Activated CD8-positive, alpha-beta memory T cell treated with anti-CD3 and anti-CD28 coated beads for 1 hour (primary cell): ENCODE measurements at places on chromosomes 7 and 10.

GRCh38 chr7:78437118-78437517 lies 638.5 kb downstream of the PHTF2 start:
- no peak for DNase-seq

DNA sequence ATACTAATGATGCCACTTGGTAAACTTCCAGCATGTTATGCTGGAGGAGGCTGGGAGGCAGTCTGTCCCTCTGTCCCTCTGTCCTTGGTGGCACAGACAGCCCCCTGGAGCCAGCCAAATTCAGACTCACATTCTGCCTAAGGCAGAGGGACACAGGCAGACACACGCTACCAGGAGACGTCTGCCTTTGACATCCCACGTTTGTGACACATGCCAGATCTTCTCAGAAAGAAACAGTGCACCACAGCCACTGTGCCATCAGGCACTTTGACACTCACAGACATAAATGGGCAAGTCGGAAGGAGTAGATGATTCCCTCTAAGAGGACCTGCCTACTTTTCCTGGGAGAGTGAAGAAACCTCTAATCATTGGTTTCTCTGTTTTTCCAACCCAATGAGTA lies 467.0 kb downstream of the DPP6 start:
- no peak for DNase-seq

- DNase-seq: no peak
These were observed 353.2 kb downstream of the AUTS2 start for GRCh38 chr7:69951458-69951857.

GRCh38 chr7:4260867-4261600 lies 421.1 kb upstream of the FOXK1 start:
- no peak for DNase-seq

DNA sequence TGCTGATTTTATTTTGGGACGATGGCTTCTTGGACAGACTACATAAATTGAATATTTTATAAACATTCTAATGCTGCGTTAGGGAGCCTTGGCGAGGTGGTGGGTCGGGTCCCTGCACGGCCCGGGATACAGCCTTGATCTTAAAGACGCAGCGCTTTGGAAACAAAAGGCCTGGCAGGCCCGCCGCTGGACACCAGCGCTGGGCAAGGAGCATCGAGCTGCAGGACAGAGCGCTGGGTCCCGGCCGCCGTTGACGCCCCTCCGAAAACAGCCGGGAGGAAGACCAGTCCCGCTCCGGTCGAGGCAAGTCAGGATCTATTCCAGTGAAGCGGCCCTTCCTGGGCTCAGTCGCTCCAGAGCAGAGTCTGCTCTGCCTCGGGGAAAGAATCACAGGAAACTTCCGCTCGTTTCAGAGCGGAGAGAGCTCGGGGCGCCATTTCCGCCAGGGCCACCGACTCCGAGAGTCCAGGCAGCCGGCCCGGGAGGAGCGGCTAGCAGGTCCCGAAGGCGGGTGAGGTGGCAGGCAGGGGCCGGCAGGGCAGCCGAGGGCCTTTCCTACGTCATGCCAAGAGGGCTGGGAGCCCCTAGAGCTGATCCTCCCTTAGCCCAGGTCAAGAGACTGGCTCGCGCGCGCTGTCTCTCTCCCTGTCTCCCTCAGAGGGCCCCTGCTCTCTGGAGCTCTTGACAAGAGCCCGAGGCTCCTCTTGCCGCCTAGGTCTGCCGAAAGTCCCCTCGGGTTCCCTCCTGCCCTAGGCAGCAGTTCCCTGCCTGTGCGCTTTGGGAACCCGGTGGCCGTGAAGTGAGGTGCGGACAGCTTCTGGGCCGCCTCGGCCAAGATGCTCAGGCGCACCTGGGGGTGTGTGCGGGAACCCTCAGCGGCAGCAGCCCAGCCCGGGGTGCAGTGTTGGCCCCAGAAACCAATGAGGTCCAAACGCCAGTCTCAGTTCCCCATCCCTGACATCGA lies 1.4 kb upstream of the DRGX start:
- no peak for DNase-seq

DNA sequence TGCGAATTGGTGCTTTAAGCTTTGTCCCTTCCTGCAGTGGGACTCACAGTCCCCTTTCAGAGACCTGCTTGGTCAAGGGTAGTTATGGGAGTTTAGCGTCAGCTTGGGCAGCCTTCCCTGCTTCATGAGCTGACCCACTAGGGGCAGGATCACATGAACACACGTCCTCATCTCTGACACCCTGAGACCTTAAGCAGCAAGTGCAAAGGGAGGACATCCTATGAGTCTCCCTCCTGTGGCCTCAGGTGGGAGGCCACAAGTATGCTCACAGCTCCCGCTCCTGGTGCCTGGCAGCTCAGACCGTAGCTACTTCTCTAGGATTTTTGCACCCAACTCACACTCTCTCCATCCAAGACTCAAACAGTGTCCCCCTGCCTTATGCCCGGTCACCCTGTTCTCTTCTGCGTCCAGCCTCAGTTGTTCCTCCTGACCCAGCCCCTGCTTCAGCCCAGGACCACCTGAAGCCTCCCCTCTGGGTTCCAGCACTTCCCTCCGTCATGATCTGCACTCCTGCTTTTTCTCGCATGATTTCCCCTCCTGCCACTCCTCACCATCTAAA lies 136.6 kb upstream of the FAM20C start:
- DNase-seq: no peak

GRCh38 chr10:64090865-64091264 lies 569.7 kb downstream of the REEP3 start:
- no peak for DNase-seq

- no peak for DNase-seq
These were observed 61.8 kb downstream of the NEBL start for GRCh38 chr10:20835335-20835734.

- no peak for DNase-seq
These were observed 65.1 kb downstream of the GNA12 start for GRCh38 chr7:2779051-2779450.

- DNase-seq: no peak
These were observed 161.3 kb downstream of the KLF6 start for GRCh38 chr10:3623746-3624145.

DNA sequence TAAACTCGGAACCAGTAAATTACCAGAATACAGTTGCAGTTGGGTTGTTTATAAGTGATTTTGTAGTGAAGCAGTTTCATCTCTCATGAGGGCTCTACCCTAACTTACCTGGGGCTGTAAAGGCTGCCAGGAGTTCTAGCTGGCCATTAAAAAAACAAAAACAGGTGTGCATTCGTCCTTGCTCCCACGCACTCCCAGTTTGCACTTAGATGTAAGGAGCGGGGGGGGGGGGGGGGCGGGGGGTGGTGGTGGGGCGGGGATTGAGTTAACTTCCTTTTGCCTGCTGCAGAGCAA lies 2.3 kb upstream of the PFKFB3 start:
- DNase-seq: no peak

- DNase-seq: no peak
These were observed 63.4 kb upstream of the STRIP2 start for GRCh38 chr7:129370812-129371211.

DNA sequence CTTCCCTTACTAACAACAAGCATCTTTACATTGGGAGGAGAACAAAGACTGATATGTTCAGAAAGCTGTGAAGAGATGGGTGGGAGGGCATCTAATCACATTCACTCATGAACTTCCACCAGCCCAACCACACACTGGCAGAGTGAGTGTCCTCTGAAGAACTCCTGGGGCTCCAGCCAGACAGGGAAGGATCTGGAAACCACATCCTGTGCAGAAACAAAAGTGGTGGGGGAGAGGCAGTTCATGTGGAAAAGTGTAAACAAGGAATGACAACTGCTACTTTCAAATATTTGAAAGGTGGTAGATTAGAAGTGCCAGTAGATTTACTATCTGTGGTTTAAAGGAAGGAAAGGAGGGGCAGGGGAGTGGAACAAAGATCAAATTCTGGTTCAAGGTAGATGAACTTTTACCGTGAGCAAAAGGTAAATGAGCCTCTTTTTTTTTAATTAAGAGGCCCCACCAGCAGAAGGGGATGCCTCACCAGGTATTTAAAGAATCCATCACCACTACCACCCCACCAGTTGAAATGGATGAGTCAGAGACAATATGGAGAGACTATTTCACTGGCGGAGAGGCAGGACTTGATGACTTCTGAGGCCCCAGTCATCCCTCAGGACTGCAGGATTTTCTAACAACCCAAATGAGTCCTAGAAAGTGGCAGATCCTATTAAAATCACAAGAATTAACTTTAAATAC lies 34.5 kb downstream of the GOT1 start:
- no peak for DNase-seq

DNA sequence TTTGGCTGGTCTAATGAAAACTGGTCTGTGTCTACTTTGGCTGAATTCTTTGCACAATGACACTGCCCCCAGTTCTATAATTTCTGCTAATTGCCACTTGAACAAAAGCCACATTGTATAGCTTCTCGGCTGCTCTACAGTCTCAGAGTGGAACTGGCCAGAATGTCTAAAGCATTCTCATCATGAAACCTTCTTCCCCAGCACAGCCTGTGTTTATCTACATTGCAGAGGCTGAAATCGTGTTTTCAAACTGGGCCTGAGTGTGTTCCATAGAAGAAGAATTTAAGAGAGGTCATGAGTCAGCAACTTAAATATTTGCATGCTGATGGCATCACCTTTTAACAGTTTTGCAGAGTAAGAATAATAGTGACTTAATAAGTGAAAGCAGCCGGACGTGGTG lies 177.2 kb downstream of the BUB3 start:
- DNase-seq: no peak

DNA sequence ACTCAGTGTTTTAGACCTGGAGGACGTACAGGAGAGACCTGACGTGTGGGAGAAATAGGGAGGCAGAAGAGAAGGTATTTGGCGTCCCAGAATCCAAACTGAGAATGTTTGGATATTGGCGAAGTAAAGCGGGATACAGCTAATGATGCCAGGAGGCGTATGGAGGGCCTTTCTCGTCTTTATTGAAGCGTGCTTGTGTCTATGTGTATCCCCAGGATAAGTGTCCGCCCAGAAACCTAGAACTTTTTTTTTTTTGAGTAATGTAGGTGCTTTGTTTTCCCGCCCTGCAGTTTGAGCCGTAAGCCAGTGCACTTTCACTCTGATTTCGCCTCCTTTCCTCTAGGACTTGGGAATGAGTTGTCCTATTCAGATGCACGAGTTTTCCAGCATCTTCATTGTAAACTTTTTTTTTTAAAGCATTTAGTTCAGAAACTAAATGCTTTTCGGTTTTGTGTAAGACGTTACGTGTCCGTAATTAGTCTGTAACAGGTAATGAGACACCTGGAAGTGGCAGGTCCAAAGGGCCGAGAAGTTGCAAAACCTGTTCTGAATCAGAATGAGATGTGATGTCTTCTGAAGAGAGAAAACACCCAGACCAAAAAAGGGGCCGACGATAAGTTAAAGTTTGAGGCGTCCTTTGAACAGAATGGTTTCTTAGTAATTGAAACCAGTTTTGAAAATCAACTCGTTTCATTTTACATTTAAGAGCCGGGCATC lies 746 bp downstream of the ARL5B start:
- no peak for DNase-seq

- no peak for DNase-seq
These were observed 103.7 kb downstream of the RNF216 start for GRCh38 chr7:5677538-5678294.
